Adrenal gland (tissue), 19 donors: ENCODE measurements at places on chromosomes 1 and 21. TPM values are rescaled to one million over a fixed set of nuclear protein-coding genes. Genes with fewer than 3 reads are reported as not detected.

Gene S100A12
- total RNA-seq, result 1.7 TPM

- no peak for DNase-seq
Measured at GRCh38 chr21:17542371-17543011, 29.6 kb downstream of the CXADR start.

Gene LCE3E
- not detected for total RNA-seq

DNA sequence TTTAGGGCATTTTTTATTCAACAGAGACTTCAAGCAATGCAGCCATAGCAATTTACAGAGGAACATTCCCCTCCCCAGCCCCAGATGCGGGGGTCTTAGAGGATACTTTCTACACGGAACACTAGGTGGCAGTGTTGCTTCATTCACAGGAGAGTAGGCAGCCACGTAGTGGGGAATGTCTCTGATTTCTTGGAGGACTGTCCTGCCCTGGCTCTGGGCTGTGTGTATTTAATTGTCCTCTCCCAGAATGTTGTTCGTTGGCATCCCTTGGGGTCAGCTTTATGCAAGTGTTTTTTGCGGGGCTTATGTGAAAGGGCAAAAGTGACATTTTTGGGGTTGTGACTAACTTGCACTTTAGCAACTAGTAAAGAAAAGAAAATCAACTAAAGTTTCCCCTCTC is 96.9 kb downstream of the PAPPA2 start:
- peak; percentile 51 for DNase-seq

DNA sequence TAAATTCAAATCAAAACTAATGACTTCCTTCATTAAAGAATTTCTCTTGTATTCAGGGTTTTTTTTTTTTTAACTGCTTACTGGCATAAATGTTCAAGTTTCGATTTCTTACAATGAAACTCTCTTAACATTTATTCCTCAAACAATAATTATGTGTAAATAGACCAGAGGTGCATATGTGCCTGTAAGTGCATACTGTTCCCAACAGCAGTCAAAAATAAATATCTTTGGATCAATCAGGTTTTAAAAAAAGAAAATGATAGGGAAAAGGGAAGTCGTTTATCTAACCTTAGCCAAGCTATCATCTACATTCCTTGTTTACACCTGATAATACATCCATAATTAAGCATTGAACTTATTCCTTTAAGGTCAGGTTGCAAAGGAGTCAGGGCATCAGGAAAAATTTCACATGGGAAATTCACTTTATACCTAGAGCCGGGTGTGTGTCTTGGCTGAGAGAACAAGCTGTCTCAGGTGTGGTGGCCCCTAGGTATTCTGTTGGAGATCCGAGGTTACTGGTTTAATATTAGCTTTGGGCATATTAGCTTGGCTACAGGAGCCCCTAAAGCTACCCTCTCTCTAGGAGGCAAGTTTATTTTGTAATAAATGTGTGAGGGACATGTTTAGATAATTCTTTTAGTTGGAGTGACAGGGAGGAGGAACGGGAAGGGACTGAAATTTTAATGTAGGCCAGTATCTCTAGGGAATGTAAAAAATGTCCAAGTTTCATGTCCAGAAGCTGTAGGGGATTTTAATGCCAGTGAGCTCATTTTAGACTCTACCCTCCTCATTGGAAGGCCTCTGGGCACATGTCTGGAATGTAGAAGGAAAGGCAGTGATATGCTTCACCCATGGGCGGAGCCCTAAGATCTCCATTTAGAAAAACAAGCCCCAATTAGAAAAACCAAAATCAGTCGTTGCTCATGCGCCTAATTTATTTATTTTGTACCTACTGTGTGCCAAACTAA is 327.9 kb upstream of the PROX1 start:
- no peak for DNase-seq
